Activated CD8-positive, alpha-beta T cell treated with anti-CD3 and anti-CD28 coated beads for 36 hours (primary cell): ENCODE measurements at places on chromosomes 12 and 14. TPM values are rescaled to one million over a fixed set of nuclear protein-coding genes. Genes with fewer than 3 reads are reported as not detected.

IFNG-AS1 gene
- 0.25 TPM for total RNA-seq

PLXNC1 gene
- 8.8 TPM for total RNA-seq

- no peak for DNase-seq
Observed at GRCh38 chr12:14613718-14614117, 46.0 kb upstream of the PLBD1 start.

PRPH gene
- not detected for total RNA-seq
